ENCODE measurements at places on chromosomes 3 and 15.

DNA sequence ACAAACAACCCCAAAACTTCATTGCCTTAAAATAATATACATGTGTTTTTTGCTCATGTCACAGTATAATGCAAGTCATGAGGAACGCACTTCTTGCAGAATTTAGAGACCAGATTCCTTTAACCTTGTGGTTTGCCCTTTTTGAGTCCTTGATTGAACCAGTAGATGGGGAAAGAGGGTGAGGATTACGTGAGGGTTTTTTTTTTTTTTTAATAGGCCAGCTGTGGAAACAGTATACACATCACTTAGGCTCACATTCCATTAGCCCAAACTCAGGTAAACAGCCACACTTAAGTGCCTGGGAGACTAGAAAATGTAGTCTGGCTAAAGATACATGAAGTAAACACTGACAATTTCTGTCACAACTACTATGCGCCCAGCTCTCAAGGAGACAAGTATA, 114.9 kb upstream of the MLF1 start:
- DNase-seq: no peak

- no peak for DNase-seq
Observed at GRCh38 chr15:78093242-78094020, 1.1 kb downstream of the SH2D7 start.

DNA sequence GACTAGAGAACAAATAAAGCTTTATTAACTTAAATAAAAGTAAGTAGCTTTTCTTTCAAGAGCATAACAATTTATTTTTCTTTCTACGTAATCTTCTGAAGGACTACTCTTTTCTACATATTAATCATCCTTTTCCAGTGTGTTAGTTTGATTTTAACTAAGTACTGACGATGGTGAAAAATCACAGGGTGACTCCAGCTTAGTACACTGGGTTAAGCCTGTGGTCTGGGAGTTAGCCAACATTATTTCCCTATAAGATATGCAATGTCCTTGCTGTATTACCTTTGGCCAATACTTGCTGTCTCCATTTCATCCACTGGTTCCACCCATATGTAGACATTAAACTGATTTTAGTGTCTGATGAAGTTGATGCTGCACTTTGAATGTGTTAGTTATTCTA, 508.6 kb upstream of the SUCLG2 start:
- DNase-seq: no peak

DNA sequence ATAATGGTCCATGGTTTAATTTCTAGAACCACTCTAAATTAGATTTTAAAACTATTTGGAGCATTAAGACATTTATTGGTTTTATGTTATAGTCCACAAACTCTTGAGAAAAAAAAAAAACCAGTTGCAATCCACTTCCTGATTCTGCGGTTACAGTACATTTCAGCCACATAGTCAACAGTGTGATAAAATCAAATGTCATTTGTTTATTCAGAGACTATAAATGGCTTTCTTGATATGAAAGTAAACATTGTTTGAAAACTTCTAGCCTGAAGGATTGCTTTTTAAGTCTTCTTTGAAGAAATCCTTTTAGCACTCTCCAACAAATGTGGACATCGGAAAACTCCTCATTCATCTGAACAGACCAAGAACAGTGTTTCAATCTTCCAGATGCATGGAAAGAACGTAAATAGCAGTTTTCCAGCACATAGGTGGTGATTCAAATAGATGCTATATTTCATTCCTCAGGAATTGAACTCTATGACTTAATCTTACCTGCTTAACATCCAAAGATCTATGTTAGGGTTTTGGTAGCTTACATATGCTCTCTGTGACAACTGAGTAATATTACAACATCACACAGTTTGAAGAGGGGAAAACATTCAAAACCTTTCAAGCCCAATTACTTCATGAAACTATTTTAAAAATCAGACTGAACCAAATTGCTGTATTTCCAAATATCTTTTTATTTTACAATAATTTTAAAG, 87.8 kb upstream of the UBE2E2 start:
- DNase-seq: no peak

GRCh38 chr15:27723821-27724220, 375.3 kb downstream of the OCA2 start:
- no peak for DNase-seq

DNA sequence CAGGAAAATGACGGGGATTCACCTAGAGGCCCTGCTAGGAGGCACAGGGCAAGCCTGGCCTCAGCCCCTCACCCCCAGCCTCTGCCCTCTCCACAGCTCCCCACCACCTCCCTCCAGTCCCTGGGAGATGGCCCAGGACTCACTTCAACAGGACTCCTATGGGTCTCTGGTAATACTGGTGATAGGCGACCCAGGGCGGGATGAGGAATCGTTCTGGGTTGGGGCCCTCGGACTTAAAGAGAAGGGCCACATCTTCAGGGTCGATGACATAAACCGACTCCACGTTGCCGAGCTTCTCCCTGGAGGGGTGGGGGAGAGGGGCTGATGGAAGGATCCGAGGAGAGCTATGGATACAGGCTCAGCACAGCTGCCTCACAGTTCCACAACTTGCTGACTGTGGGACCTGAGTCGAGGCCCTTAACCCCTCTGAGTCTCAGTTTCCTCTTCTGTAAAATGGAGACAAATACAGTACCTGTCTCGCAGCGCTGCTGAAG, 19.6 kb downstream of the CYP11A1 start:
- no peak for DNase-seq
